ENCODE measurements at places on chromosomes 2 and 18.

GRCh38 chr2:173741759-173742158 is 223.4 kb downstream of the SP3 start:
- no peak for DNase-seq

DNA sequence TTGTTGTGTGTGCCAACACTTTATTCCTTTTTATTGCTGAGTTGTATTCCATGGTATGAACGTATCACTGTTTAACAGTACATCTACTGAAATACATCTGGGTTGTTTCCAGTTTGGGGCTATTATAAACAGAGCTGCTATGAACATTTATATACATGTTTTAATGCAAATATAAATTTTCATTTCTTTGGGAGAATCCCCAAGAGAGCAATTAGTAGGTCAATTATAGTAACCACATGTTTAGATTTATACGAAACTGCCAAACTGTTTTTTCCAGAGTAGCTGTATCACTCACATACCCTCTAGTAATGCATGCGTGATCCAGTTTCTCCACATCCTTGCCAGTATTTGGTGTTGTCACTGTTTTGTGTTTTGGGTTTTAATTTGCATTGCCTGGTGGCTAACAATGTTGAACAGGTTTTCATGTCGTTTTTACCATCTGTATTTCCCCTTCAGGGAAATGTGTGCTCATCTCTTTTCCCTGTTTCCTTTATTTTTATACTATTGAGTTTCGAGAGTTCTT is 81.0 kb downstream of the TMEM131 start:
- DNase-seq: no peak

- no peak for DNase-seq
Measured at GRCh38 chr2:154686162-154686561, 12.3 kb upstream of the KCNJ3 start.

GRCh38 chr2:66366619-66367018 is 68.3 kb upstream of the MEIS1 start:
- DNase-seq: no peak

- DNase-seq: no peak
Measured at GRCh38 chr2:76450024-76450475, 739.3 kb upstream of the GCFC2 start.

DNA sequence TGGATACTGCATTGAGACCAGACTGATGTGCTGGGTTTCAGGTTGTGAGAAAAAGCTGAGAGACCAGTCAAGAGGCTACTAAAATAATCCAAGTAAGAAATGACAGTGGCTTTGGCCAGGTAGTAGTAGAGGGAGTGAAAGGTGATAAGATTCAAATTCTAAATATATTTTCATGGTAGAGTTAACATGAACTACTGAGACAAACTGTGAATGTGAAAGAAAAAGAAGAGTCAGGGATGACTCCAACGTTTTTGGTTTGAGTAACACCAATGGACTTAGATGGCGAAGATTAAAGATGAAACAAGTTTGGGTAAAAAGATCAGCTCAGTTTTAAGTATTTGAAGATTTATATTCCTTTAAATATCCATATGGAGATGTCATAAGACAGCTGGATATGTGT is 209.4 kb downstream of the ZEB2 start:
- no peak for DNase-seq

Measured in activated gamma-delta T cell (primary cell).